Stimulated activated CD4-positive, alpha-beta T cell treated with anti-CD3 and anti-CD28 coated beads, TNF-alpha, amount 100 ng/mL, for 48 hours (primary cell): ENCODE measurements at places on chromosomes 3 and 15.

- no peak for DNase-seq
These were observed 30.1 kb downstream of the CCDC54 start for GRCh38 chr3:107407355-107407754.

DNA sequence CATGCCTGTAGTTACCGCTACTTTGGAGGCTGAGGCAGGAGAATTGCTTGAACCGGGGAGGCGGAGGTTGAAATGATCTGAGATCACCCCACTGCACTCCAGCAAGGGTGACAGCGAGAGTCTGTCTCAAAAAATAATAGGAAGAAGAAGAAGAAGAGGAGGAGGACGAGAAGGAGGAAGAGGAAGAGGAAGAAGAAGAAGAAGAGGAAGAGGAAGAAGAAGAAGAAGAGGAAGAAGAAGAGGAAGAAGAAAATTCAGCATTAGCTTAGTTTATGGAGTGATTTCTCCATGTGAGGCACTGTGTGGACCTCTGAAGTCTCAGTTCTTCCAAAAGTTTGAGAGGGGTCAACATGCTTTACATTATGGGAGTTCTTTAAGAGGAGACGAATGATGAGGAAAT is 17.4 kb upstream of the MEGF11 start:
- DNase-seq, result no peak

DNA sequence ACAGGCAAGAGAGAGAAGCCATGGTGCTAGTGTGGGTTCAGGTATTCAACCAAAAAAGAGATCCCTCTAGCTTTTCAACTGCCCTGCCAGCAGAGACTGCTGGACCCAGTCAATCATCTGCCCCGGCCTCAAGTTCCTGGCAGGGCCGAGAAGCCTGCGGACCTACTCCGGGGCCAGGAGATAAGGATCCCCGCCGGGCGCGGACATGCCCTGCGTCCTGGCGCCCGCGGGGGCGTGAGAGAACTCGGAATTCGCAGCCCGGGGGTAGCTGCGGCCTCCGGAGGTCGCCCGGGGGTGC is 821 bp upstream of the MAGI1 start:
- no peak for DNase-seq

DNA sequence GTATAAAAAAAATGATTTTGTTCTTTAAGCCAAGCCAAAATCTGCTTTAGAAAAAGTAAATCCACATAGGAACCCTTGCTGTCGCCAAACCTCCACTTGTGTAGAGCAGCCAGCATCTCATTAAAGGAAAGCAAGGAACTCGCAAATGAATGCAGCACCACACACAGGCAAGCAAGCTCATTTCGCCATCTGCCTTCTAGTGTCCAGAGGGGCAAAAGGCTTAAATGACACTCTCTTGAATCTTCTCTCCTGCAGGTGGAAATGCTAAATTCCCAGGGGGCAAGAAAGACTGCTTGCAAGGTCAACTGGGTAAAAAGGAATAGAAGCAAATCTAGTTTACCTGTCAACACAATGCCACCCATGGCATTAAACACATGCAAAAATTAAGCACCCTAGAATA is 2.4 kb downstream of the MB21D2 start:
- no peak for DNase-seq

DNA sequence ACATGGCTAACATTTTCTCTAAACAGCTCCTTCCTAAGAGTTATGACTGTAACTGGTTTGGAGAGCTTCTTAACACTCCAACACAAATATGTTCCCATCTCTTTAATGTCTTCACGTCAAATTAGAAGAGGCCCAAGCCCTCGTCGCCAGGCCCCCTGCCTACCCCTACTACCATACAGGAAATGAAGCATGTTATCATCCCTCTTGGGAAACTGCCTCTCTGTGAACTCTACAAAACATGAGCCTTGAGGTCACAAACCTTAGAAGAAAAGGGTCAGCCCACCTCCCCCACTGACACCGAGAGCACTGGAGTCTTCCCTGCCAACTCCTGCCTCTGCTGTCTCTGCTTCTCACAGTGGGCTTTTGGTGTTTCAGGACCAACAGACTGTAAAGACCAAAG is 243.1 kb upstream of the STT3B start:
- DNase-seq, result no peak

GRCh38 chr3:4825436-4826236 is 153.6 kb upstream of the BHLHE40 start:
- no peak for DNase-seq

- DNase-seq, result no peak
These were observed 795.1 kb downstream of the FHIT start for GRCh38 chr3:60456180-60456579.

DNA sequence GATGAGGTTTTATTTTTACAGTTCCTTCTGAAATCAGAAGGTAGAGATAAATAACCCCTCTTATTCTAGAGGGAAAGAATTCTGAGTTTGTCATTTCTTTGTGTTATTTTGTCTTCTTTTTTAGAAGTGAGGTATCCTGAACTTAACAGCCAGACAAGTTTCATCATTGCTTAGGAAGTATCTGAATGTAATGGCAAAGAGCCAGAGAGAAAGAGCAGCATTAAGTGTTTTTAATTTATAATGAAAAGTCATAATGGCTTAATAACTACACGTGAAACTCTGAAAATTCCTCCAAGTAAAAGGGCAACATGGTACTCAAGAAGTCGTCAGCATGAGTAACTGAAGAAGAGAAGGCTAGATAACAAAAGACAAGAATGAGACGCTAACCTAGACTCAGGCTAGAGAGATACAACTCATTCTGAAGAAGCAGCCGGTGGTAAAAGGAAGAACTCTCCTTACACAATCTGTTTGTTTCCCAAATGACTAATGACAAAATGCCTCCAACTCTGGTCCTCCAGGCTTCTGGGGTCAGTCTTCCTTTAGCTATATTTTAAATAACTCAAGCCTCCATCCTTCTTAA is 116.2 kb upstream of the NECTIN3 start:
- DNase-seq, result no peak

GRCh38 chr3:113546414-113546893 is 14.1 kb downstream of the SIDT1 start:
- DNase-seq, result no peak

DNA sequence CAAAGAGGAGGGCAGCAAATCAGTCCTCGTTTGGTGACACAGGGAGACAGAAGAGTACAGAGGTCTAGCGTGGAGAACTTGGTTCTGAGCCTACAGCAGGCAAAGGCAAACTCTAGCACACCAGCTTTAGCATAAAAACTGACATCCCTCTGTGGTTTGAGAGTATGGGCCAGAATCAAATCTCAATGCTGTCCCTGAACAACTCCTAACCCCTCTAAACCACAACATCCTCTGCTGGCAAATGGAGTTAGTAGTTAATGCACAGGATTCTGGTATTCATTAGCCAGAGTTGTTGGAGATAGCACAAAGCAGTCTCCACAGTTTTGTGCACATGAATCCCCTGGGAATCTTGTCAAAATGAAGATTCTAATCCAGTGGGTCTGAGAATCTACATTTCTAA is 315.8 kb downstream of the NTRK3 start:
- no peak for DNase-seq

- DNase-seq, result no peak
These were observed 320.8 kb downstream of the GBE1 start for GRCh38 chr3:81440661-81441060.

- DNase-seq, result no peak
These were observed 61.6 kb downstream of the TMEM39A start for GRCh38 chr3:119401503-119402440.
